ENCODE measurements at places on chromosomes 7 and 10.

DNA sequence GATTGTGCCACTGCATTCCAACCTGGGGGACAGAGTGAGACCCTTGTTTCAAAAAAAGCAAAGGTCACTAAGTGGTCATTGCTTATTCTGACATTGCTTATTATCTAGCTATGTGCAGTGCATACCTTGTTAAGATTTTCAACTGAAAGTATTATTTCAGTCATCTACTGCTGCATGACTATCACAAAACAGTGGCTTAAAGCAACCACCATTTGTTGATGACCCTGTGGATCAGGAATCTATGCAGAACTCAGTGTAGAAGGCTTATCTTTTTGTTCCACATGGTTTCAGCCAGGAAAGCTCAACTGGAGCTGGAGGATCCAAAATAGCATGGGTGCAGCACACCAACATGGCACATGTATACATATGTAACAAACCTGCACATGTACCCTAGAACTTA, 23.1 kb downstream of the THNSL1 start:
- DNase-seq = no peak

GRCh38 chr10:125709553-125710474, 9.7 kb upstream of the EDRF1 start:
- no peak for DNase-seq

DNA sequence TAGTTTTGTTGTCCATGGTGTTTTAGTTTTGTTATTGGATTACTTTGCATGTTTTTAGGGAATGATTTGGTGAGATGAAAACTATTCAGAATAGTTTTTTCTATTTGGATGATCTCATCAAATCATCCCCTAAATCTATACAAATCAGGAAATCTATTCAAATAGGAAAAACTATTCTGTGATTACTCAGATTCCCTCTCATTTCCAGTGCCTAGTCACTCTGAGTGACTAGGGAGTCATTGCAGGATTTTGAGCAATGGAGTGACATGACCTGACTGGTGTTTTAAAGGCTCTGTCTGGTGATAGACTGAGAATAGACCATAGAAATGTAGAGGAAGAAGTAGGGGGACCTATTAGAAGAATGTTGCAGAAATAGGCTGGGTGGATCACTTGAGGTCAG, 72.4 kb downstream of the TPST1 start:
- DNase-seq = no peak

DNA sequence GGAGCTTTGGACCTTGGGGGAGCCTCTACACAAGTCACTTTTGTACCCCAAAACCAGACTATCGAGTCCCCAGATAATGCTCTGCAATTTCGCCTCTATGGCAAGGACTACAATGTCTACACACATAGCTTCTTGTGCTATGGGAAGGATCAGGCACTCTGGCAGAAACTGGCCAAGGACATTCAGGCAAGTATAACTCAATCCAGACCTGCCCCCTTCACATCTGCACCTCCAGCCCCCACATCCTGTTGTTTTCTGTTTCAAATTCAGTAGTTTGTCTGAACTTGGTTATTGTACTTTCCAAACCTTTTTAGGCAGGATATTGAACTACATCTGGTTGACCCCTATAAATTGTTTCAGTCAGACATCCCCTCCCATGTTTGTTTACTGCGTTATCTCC, 62.4 kb upstream of the CC2D2B start:
- no peak for DNase-seq

DNA sequence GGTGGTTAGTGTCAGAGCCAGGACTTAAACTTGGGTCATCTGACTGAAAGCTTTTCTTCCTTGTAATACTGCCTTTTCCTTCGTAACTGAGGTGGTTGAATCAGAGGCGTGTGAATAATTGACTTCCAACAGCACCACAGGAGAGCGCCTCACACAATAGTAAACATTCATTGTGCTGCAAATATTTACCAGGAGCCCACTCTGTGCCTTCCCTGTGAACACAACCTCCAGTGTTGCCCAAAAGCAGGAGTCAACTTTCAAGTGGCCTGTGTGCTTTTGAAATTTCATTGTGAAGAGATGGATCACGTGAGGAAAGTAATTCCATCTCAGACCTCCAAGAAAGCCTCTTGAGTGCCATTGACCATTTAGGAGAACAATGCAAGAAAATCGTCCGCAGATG, 60.2 kb downstream of the ADRA2A start:
- no peak for DNase-seq

DNA sequence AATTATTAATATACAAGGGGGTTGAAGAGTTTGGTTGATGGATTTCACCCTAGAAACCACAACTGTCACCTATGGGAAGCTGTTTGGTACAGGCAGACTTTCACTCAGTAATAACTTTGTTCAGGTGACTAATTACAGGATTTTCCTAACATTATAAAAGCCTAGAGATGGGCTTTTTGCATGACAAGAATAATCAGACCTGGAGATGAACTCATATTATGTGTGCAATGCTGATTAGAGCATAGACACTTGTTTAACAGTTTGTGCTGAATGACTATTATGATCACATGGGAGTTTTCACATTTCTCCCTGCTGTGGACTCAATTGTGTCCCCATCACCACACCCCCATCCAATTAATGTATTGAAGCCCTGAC, 90.2 kb upstream of the STEAP4 start:
- no peak for DNase-seq

GRCh38 chr7:78684201-78684600, 769.3 kb downstream of the MAGI2 start:
- no peak for DNase-seq

All from stimulated activated CD4-positive, alpha-beta T cell treated with anti-CD3 and anti-CD28 coated beads, Interleukin-12 subunit alpha, Interleukin-12 subunit beta, amount 100 ng/mL, for 24 hours (primary cell).